T-helper 2 cell treated with Interferon-gamma antibody and Interleukin-4, amounts not matched to agents 5 μg/mL and 100 μg/mL, for 36 hours (primary cell): ENCODE measurements at places on chromosomes 7 and 10.

- no peak for DNase-seq
Measured at GRCh38 chr10:25707976-25708671, 225.9 kb upstream of the MYO3A start.

DNA sequence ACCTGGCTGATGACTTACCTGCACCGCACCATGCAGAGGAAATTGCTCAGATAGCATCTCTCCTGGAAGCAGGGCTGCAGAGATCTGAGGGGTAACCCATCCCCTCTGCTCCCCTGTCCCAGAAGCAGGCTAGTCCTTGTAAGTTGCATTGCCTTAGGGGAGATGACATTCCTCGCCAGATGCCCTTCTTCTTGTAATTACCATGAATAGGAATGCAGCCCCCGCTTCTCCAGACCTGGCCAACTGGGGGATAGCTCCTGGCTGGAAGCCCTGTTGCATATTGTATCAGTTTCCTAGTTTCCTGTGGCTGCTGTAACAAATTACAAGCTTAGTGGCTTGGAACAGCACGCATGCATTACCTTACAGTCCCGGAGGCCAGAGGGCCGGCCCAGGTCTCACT is 47.5 kb upstream of the EN2 start:
- no peak for DNase-seq

DNA sequence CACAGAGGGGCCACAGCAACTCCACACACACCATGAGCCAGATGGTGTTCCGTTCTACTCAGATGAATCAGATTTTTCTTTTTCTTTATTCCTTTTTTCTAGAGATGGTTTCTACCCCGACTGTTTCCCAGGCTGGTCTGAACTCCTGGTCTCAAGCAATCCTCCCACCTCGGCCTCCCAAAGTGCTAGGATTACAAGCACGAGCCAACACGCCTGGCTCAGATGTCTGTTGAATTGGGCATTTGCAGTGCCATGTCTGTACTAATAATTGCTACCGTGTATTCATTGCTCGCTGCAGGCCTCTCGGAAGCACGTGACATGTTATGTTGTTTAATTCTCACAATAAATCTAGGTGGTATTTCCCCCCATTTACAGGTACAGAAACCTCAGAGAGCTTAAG is 67.2 kb downstream of the RABGEF1 start:
- no peak for DNase-seq

- DNase-seq = no peak
Measured at GRCh38 chr10:118805146-118805545, 50.4 kb upstream of the CACUL1 start.

GRCh38 chr7:151416941-151417315 is 7.1 kb upstream of the WDR86 start:
- no peak for DNase-seq

- DNase-seq = no peak
Measured at GRCh38 chr10:82653244-82654155, 778.5 kb downstream of the NRG3 start.

GRCh38 chr7:55200441-55200840 is 164.7 kb upstream of the LANCL2 start:
- DNase-seq = no peak

- DNase-seq = no peak
Measured at GRCh38 chr10:133109711-133110110, 22.0 kb downstream of the ADGRA1 start.

- peak; percentile 17 for DNase-seq
Measured at GRCh38 chr7:107879400-107880035, 11.5 kb upstream of the DLD start.

- DNase-seq = no peak
Measured at GRCh38 chr10:49750546-49750945, 11.6 kb downstream of the OGDHL start.

DNA sequence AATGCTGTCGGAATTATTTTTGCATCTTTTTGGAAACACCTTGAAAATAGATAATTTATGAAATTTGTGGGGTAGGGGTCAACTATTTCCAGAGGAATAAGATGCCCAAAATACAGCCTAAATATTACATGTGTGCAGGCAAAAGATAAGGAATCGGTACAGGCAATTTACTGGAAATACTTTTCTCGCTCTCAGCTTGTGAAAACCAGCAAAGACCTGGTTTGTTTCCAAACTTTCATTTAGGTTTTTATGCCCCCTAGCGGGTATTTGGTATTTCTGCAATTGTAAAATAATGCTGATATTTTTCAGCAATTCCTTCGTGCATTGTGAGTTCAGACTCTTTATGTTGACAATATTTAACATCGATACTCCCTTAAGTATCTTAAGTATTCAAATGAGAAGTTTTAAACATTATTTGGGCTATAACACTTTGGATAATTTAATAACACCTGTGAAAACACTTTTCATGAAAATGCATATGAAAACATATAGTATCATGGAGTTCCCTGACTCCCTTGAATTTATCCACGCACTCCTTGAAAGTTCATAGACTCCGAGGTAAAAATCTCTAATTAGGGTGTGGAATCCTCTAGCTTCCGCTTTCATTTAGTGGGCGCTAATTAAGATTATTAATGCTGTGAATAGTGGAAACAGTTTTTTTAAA is 132.4 kb downstream of the TSPAN12 start:
- no peak for DNase-seq

- no peak for DNase-seq
Measured at GRCh38 chr7:47681249-47681810, 99.4 kb upstream of the TNS3 start.

- DNase-seq = peak; percentile 61
Measured at GRCh38 chr7:93117852-93118530, at the start of gene SAMD9. Gene SAMD9 (minus strand): TSS chr7:93117979. CDS start chr7:93106097, 11,882 bp downstream.

DNA sequence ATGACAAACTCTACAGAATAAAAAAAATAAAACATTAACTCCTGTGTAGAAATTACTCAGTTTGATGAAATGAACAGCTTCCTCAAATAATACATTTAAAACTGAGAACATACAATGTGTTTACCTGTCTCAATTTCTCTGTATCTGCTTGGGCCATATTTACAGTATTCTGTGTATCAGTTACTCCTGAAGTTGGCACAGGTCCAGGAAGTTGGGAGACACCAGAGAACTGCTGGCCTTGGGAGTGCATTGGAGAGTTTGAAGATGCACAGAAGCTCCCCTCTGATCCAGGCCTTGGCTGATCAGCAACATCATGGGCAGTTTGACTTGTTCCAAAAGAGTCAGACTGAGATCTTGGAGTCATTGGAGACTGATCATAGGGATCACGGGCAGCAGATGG is 155.1 kb downstream of the GALNT11 start:
- no peak for DNase-seq

DNA sequence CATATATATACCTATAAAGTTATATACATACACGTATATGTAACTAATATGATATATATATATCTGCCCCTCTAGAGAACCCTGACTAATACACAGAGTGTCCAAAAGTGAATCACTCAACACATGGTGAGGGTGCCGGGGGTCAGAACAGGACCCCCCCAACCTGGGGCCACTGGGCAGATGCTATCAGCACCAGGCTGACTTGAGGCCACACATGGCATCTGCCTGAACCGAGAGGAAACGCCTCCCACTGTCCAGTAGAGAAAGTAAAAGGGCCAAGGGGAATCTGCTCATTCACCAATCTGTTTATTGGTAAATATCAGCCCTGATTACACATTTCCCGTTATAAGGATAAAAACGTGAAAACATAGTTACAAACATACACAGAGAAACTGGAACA is 218.3 kb downstream of the PTPRN2 start:
- no peak for DNase-seq

DNA sequence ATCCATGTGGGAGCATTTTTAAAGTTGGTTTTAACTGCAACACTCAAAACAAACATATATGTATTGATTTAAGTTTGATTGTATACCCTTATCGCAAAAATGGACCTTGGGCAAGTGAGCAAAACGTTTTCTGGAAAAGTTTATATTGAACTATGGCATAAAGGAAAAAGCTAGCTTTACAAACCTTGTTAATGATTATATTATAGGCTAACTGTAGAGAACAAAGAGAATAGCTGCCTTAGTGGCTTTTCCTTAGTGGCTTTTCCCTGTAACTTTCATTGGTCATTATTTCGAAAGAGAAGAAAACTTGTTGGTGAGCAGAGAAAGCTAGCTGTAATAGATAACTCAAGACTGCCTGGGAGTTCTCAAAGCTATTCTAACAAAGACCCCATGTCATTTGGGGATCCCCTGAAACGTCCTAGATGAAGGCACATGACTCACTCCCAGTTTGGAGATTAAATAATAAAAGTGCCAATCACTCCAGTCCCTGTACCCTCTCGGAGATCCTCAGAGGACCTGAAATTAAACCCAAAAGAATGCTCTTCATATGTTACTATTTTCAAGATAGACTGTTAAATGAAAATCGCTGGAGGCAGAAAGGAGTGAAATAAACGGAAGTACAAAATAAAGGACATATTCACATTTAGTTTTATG is 92.1 kb downstream of the SRI start:
- DNase-seq = no peak

DNA sequence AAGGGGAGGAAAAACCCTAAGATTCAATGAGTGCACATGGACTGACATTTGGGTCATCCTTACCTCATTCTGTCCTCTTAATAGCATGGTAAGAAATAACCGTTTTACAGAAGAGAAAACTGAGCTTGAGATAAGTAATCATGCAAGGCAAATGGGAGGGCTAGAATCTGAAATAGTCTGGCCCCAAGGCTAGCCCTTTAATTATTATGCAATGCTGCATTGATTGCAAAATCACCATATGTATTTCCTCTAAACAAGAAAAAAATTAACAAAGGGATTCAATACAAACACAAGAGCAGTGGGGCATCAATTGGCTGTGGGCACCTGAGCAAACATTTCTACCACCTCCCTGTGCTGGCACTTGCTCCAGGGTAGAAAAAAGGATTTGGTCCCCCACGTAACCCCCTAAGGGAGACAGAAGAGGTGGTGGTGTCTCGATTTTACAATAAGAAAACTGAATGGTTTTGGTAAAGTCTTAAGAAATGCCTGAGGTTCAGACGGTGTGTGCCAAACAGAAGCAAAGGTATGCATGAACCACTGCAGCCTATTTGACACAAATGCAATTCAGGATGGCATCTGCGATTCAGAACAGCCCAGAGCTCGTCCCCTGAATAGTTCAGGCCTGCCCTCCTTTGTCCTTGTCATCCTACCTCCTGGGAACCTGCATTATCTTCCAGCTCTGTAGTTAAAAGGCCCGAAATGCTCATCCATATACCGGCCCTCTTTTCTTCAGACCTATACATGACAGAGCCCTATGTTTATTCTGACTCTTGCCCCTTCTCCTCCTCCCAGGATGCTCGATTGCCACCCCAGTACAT is 23.6 kb downstream of the PIP4K2A start:
- DNase-seq = no peak

GRCh38 chr10:44981172-44982113 is 2.8 kb upstream of the DEPP1 start:
- no peak for DNase-seq

DNA sequence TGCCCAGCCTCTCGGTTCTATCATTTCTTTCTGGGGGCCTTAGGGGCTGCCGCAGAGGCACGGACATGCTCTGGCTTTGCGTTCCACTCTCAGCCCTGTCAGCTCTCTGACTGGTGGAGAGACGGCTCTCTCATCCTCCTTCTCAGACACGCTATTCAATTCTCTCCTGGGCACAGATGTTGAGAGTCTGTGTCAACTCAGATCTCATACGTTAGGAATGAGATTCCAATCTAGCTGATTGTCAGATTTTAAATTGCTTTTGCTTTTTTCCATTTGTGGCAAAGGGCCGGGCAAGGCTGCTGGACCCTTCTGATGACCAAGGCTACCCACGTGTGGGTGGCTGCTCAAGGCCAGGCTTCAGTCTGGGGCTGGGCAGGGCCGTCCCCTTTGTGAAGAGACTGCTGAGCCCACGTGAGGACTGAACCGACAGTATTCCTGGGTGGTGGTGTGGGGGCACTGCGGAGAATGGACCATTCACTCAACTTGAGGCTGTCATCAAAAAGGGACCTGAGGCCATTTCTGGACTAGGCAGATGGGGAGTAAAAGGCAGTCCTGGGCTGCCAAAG is 71.5 kb downstream of the CLEC2L start:
- no peak for DNase-seq

- DNase-seq = no peak
Measured at GRCh38 chr10:133218891-133219290, 11.1 kb upstream of the UTF1 start.

DNA sequence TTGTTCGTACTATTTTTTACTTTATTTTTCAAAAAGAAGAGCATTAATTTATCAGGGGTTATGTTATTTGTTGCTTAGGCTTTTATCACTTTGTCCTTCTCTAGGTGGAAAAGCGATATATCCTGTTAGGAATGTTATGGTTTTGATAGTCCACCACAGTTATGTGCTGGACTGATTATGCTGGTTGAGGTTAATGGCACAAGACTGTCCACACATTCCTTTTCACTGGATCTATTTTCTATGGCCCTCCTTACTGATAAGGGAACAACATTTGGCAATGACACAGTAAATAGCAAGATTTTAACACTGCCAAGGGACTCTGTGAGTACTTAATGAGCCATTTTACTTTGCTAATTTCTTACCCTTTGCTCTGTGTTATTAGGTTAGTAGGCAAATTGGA is 1212.3 kb downstream of the NXPH1 start:
- no peak for DNase-seq

- DNase-seq = no peak
Measured at GRCh38 chr10:97207756-97208346, 22.1 kb upstream of the SLIT1 start.

DNA sequence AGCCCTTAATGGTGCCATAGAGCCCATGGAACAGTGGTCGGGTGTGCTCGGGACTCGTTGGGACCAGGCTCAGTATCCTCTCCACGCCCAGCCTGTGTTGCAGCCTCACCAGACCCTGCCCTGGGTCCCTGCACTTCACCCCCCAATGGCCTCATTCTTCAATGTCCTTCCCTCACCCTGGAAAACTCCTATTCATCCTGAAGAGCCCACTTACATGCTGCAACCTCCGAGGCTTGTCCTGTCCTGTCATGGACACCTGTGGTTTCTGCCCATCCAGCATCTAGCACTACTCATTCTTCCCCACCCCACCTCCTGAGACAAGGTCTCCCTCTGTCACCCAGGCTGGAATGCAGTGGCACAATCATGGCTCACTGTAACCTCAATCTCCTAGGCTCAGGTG is 7.7 kb downstream of the MMD2 start:
- no peak for DNase-seq

DNA sequence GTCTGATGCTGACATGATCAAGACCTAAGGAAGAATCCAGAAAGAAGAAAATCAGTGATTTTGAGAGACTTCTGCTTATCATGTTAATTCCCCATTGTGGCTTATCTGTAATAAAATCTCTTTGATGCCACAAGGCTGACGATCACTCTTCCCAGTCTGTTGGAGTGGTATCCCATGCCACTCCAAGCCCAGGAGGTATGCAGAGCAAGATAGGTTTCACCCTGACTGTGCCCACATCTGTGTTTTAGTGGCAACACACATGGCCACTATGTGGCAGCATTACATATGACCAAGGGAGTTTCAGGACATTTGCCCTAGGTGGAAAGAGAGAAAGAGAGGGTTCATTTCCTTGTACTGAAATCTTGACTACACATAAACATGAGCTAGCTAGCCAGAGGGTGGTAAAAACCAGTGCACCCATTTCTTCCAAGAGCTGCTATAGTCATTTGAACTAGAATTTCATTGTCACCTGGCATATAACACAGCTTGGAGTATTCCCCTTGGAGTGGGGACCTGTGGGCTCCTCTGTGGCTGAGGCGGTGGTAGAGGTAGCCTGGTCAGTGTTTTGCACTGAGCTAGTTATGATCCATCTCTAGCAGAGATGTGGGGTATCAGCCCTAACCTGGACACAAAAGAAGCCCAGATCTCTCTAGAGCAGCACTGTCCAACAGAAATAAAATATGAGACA is 20.8 kb downstream of the LAMB4 start:
- DNase-seq = no peak
